ENCODE measurements at places on chromosomes 3 and 15.

- DNase-seq: peak; percentile 35
These were observed 133.5 kb downstream of the LRRK1 start for GRCh38 chr15:101052681-101053121.

DNA sequence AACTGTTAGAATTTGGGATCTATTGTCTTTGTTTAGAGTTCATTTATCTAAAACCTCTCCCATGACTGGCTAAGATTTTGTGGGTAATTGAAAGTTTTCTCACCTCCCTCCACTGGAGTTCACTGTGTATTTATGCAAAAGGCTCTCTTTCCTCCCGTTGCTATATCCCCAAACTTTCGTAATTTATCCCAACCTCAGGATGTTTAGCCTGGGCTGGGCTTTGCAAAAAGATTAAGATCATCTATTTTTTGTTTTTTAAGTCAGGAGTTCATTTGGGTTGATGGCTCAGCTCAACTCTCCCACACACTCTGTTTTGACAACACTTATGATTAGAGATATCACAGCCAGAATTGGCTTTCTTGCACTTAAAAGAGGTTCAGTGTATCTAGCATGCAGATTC lies 27.0 kb downstream of the SUCNR1 start:
- DNase-seq: no peak

- no peak for DNase-seq
These were observed 159.2 kb downstream of the XXYLT1 start for GRCh38 chr3:195111766-195112165.

DNA sequence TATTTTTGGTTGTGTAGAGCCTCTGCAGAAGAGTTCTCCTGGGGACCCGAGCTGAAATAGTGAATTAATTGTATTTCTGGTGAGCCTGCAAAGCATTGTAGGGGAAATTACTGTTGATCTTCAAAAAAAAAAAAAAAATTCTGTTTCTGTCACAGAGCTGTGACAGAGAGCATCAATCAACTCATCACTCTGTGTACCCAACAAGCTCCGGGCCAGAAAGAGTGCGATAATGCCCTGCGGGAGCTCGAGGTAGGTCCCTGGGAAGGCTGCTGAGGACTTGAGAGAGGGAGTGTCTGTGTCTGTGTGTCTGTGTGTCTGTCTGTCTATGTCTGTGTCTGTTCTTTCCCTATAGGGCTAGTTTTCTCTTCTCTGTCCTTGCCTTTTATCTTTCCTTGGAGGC lies 294.4 kb upstream of the TPM1 start:
- DNase-seq: no peak

Data from ureter (tissue), 1 donor.